Activated T-helper 17 cell treated with anti-CD3 and anti-CD28 coated beads, Interleukin-2, amount 50 U/mL, for 72 hours (primary cell): ENCODE measurements at places on chromosomes 12 and 14.

DNA sequence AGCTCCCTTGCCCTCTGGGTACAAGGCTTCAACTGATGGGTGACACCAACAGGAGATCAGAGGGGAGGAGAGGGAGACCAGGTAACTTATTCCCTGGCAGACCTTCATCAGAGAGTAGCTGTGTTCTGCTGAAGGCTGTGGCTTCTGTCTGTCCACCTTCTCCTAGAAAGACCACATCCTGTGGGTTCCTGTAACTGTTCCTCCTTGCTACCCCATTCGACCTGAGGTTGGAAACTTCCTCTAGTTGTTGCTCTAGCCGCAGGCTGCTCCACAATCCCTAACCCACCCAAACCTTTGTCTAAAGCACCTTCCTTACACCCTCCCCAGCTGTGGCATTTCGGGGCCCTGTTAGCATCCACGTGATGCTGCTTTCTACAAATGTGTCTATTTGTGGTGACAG, 454.2 kb downstream of the DPF3 start:
- ATAC-seq, result peak; percentile 56

GRCh38 chr14:95691591-95691990, 5.4 kb downstream of the TCL1B start:
- ATAC-seq, result no peak

- no peak for ATAC-seq
Observed at GRCh38 chr12:40212566-40212965, 12.2 kb upstream of the LRRK2 start.

DNA sequence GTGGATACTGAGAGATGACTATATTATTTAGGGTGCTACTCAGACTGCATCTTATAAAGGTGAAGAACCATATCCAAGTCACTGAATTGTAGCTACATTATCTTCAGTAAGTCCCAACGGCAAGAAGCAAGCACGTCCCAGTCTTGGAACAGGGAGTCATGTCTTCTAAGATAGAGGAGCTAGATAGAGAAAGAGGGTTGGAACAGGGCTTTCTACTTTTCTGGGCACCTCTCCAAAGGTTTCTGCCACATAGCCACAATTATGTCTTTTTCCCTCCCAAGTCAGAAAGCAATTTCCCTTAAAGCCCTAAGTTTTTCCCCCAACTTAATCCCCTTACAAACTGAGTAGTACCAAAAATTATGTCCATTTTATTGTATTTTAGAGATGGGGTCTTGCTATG, 22.4 kb downstream of the MAPK1IP1L start:
- ATAC-seq, result no peak

DNA sequence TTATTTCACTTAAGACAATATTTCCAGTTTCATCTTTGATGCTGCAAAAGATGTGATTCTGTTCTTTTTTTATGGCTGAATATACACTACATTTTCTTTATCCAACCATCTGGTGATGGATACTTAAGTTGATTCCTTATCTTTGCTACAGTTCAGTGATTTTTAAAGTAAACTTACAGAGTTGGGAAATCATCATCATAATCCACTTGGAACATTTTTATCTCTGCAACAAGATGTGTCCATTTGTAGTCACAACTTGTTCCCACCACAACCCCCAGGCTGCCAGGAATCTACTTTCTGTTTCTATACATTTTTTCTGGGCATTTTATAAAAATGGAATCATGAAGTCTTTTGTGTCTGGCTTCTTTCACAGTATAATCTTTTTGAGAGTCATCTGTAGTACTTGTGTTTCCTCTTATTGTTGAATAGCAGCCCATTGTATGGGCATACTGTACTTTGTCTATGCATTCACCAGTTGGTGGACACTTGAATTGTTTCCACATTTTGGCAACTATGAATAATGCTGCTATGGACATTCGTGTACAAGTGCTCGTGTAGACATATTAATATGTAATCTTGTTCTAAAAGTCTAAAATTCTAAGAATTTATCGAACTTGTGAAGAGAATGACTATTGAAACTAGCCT, 212.5 kb upstream of the DDHD1 start:
- no peak for ATAC-seq

GRCh38 chr14:55711175-55711811, 131.3 kb downstream of the KTN1 start:
- ATAC-seq, result no peak

GRCh38 chr12:130280231-130280630, 57.5 kb upstream of the PIWIL1 start:
- ATAC-seq, result peak; percentile 69

DNA sequence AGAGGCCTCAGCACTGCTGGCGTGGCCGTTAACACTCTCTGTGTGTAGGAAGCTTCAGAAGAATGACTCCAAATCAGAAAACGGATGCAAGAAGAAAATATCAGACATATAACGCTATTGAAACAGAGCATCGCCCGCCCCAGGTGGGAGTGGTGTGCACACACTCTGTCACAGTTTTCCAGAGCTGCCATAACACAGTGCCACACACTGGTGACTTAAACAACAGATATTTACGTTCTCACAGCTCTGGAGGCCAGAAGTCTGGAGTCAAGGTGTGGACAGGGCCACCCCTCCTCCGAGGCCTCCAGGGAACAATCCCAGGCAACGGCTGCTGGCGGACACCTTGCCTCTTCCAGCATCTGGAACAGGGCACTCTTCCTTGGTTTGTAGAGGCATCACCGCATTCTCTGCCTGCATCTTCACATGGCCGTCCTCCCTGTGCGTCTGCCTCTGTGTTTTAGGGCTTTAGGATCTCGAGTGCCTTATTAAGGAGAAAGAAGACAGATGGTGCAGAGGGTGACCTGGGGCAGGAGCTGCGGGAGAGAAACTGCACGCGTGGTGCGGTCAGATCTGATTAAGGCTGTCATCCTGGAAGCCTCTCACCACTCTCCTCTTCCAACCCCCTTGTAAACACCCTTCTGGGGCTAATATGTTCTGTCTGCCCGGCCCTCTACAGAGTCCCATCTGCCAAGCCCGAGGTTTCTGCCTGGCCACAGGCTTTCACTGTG, 141.0 kb downstream of the SLC15A4 start:
- ATAC-seq, result no peak

GRCh38 chr12:129961091-129961490, 57.3 kb upstream of the TMEM132D start:
- no peak for ATAC-seq

- no peak for ATAC-seq
Observed at GRCh38 chr12:49100380-49100779, 5.8 kb upstream of the DHH start.

DNA sequence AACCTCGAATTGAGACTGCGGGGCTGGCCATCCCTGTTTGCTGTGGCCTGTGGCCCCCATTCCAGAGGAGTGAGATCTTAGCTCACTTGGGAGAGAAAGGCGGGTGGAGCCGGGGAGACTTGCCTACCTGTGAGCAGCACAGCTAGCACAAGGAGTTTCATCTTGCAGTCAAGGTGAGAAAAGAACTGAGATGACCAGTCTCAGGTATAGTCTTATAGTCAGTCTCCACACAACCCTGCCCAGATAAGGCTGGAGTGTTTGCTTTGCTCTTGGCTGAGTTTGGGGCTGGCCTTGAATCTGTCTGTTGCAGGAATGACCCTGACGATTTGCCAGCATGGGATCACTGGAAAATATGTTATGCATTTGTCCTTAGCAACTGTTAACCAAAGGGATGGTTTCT, at the start of gene PLA2G1B:
Gene PLA2G1B (minus strand): TSS at position 187 of the 400 bp plus-strand sequence. CDS start 26 bp downstream, at position 161.
- ATAC-seq, result no peak

DNA sequence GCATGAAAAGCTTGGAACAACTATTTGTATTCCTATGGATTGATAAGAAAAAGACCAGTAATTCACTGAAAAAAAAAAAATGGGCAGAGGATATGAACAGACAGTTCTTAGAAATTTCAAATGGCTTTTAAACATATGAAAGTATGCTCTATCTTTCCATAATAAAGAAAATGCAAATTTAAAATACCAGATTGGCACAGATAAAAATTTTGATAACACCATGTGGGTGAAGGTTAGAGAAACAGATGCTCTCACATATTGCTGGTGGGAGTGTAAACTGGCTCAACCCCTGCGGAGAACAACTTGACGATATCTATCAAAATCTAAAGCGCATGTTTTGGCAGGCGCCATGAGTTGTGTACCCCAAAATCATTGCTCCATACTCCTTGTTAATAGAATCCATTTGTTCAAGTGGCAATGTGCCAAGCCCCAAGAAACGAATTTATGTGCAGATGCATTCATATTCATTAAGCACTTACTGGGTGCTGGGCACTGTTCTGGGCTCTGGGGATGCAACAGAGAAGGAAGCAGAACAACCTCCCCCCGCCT, 29.5 kb upstream of the TMPO start:
- ATAC-seq, result no peak

DNA sequence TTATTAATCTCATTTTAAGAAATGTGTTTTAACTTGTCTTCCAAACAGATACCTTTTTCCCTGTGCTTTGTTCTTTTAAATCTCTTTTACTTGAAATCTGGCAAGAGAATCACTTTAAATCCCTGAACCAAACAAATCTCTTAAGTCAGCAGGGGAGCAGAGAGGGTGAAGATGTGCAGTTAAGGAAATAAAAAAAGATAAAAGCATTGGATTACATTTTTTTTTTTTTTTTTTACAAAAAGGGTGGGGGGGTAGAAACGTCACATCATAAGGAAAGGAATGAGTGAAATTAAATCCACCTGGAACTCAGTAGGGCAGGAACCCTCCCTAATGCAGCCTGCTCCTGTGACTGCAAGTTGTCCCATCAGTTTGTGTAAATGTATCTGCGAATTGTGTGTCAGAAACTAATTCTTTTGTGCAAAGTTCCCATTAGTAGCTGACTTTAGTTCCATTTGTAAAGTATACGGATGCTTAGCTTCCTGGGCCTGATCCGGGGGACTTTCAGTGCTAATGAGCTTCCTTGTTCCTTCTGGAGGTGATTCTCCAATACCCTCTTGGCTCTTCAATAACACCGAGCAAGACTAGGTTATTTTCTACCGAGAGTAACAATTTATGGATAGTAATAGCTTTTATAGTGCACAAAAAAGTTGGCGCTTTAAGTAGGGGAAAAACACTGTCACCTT, 1.5 kb downstream of the TTC6 start:
- no peak for ATAC-seq

DNA sequence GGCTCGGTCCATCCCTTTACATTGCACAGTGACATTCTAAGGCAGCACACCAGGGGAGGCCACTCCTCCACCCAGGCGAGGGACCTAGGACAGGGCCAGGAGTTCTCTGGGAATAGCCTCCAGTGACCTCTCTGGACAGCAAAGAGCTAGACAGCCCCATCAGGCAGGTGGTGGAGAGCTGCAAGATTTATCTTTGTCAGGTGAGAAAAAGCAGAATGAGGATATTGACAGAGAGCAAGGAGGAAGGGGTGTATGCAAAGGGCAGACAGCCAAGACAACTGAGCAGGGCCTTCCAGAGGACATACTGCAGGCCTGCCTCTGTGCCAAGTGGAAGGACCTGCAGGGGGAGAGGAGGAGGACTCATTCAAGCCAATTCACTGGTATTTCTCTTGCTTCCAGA, 112.4 kb upstream of the MAX start:
- no peak for ATAC-seq

- ATAC-seq, result no peak
Observed at GRCh38 chr14:103280278-103280928, 53.6 kb upstream of the EIF5 start.

DNA sequence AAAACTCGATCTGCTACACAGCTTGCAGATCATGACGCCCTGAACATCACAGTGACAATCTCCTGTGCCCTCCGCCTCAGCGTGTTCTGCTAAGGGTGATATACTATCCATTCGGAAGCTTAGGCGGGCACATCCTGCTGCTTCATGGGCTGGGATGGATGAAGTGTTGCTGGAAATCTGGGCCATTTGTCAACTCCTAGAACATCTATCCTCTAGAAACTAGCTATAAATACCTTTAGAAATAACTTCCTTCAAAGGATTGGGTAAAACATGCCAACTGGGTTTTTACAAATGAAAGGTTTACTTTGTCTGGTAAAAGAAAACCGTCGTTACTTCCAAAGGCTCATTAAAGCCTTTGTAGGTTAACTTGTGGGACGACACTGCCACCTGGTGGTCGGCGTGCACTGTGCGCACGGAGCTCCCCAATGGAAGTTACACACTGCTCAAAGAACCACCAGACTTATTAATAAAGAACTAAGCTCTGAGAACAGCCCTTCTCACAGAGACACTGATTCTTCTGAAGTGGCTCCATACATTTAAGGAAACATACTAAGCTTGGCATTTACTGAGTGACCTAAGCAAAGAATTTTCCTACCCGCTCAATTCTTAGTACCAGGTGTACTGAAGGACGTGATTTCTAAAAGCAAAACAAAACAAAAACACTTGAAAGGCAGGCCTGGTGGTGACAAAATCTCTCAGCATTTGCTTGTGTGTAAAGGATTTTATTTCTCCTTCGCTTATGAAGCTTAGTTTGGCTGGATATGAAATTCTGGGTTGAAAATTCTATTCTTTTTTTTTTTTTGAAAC, 21.6 kb upstream of the CACNA2D4 start:
- peak; percentile 97 for ATAC-seq

DNA sequence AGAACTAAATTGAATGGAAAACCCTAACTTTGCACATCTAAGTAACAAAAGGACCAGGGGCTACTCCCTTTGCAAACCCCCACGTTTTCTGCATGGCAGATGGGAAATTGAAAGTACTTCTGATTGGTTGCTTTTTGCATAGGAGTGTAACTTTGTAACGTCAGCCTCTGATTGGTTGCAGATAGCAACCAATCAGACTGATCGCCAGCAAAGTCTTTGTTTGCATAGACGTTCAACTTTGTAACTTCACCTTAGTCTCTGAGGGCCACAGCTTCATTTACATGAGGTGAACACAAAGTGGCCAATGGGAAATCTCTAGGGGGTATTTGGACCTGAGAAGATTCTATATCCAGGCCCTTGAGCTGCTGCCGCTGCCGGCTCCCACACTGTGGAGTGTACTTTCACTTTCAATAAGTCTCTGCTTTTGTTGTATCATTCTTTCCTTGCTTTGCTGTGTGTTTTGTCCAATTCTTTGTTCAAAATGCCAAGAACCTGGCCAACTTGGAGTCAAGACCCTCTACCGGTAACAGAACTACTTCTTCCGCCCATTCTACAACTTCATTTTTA, 102.5 kb upstream of the PRICKLE1 start:
- ATAC-seq, result no peak

DNA sequence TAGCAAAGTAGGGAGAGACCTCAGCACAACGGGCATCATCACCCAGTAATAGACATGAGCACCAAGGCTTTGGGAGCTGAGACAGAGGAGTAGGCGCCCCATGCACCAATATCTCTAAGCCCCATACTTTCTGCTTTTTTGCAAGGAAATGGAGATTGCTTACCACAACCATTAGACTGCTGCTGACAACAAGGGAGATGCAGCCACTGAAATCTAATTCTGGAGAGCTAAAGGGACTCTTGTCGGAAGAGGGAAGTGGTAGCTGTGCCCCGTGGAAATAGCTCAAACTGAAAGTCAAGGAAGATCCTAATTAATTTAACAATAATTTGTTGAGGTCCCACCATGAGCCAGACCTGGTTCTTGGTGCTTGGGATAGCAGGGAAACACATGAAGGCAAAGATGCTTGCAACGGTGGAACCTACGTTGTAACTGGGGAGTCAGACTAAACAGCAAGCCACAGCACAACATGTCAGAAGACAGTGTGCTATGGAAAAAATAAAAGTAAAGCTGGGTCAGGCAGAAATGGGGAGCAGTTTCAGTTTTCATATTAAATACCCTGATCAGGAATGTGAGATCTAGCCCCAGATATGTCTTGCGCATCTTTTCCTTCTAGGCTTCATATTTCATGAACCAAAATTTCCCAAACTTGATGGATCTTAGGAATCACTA, 1131.0 kb downstream of the BCL11B start:
- ATAC-seq, result peak; percentile 38

GRCh38 chr12:63821781-63822251, 22.7 kb upstream of the SRGAP1 start:
- peak; percentile 39 for ATAC-seq
